CD14-positive monocyte (primary cell): ENCODE measurements at places on chromosomes 13 and 19. TPM values are rescaled to one million over a fixed set of nuclear protein-coding genes. Genes with fewer than 3 reads are reported as not detected.

DNA sequence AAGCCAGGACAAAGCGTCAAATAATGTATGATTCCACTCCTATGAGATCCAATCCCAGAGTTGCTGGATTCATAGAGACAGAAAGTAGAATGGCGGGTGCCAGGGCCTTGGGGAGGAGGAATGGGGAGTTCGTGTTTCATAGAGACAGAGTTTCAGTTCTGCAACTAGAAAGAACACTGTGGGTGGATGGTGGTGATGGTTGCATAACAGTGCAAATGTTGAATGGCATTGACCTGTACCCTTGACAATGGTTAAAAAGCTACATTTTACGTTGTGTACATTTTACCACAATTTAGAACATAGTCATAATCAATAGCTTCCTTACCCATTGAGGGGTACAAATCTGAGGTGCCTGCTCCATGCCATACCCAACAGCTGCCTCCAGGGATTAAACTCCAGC, 33.4 kb downstream of the MBD3L2B start:
- peak overlapping the region; percentile 60 for H3K27ac ChIP-seq
- peaks cover 18% of the 10 kb centered on the region for H3K4me1 ChIP-seq
- no peaks in the 10 kb centered on the region for H3K27me3 ChIP-seq
- peaks cover 9% of the 10 kb centered on the region for H3K36me3 ChIP-seq
- peak overlapping the region; percentile 23 for H3K4me3 ChIP-seq

DNA sequence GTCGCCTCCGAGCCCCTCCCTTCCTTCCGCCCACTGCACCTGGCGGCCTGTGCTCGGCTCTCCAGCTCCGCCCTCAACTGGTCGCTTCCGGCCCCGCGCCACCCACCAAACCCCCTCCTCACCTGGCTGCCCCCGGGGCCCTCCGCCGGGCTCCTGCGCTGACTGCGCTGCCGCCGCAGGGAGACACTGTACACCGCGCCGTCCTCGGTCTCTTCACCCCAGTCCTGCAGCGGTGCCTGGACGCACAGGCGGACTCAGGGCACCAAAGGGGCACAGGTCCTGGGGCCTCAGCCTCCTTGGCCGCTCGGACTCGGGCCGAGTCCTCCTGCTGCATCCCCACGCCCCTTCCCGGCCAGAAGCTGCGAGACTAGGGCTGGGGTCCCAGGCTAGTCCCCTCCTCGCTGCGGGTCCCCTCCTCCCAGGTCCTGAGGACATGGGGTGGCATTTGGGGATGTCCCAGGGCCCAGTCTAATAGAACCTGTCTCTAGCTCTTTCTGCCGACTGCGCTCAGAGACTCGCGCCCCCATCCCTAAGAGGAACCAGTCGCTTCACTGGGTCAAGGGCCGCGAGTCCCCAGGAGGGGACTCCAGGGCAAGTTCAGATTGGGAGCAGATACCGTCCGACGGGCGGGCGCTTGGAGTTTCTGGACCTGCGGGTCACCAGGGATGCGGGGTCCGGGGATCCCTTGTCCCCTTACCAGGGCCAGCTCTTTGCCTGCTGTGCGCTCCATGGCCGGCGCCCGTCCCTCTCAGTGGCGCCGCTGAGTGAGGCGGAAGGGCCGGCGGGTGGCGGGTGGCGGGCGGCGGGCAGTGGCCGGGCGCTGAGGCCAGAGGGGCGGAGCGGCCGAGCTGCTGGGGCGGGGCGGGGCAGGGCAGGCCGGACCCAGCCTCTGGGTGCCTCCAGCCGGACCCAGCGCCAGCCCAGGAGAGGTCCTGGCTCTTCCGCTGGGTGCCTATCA, at the start of gene RGL3:
TSS of gene RGL3 (minus strand) at position 766 of the 958 bp plus-strand sequence. CDS start at position 730, 36 bp downstream.
- H3K27ac ChIP-seq, result no peak within 1 kb of the TSS
- peaks cover 37% of the 10 kb centered on the region for H3K4me1 ChIP-seq
- no peak within 1 kb of the TSS for H3K4me3 ChIP-seq
- no peak for DNase-seq

- no peaks in the 10 kb centered on the region for H3K36me3 ChIP-seq
- H3K27me3 ChIP-seq, result no peaks in the 10 kb centered on the region
- no peak overlapping the region for H3K27ac ChIP-seq
- H3K4me1 ChIP-seq, result peaks cover 33% of the 10 kb centered on the region
- no peak for DNase-seq
These were observed 1.6 kb upstream of the APOC1 start for GRCh38 chr19:44912854-44913253.

- no peak for DNase-seq
- H3K4me3 ChIP-seq, result no peak overlapping the region
- no peaks in the 10 kb centered on the region for H3K4me1 ChIP-seq
- no peaks in the 10 kb centered on the region for H3K36me3 ChIP-seq
These were observed 177.2 kb downstream of the POU4F1 start for GRCh38 chr13:78426183-78426582.

GRCh38 chr19:7267792-7268704, 26.2 kb downstream of the INSR start:
- H3K27me3 ChIP-seq, result no peaks in the 10 kb centered on the region
- no peak overlapping the region for H3K4me3 ChIP-seq
- DNase-seq, result peak; percentile 71
- H3K27ac ChIP-seq, result no peak overlapping the region

DNA sequence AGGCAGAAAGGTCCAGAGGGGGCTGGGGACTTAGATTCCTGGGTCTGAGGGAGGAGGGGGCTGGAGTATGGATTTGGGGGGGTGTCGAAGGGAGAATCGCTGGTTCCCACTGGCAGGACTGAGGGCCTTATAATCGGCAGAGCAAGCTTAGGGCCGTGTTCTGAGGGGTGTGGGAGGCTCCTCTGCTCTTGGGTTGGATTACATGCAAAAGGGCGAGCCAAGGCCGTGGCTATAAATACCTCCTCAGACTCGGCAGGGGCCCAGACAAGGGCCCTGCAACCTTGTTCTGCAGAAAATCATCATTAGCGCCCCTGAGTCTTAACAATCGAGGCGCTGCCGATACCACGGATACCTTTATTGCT, 707 bp upstream of the MAMSTR start:
- no peak overlapping the region for H3K27ac ChIP-seq
- H3K36me3 ChIP-seq, result no peaks in the 10 kb centered on the region
- peaks cover 11% of the 10 kb centered on the region for H3K4me1 ChIP-seq
- no peak for DNase-seq
- H3K4me3 ChIP-seq, result no peak overlapping the region

DNA sequence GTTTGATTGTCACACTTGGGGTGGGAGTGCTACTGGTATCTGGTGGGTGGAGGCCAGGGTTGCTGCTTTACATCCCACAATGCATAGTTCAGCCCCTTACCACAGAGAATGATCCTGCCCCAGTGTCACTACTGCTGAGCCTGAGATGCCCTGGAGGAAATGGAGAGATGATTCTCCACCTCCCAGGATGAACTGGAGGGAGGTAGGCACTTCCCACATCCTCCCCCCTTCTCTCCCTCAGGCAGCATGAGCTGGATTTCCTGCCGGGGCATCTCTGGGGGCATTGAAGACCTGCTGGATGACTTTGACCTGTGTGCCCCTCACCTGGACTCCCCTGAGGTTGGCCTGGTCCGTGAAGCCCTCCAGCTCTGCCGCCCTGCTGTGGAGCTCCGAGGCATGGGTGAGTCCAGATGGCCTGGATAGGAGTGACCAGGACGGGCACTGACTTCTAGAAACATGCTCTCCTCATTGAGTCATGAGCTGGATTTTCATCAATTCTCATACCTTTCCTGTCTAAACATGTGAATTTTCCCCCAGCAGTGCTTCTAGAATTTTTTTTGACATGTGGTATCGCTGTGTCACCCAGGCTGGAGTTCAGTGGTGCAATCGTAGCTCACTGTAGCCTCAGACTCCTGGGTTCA, 45.3 kb downstream of the NWD1 start:
- DNase-seq, result no peak
- no peaks in the 10 kb centered on the region for H3K27me3 ChIP-seq
- peaks cover 8% of the 10 kb centered on the region for H3K4me1 ChIP-seq
- H3K27ac ChIP-seq, result no peak overlapping the region
- no peak overlapping the region for H3K4me3 ChIP-seq

- peak overlapping the region; percentile 87 for H3K27ac ChIP-seq
- H3K36me3 ChIP-seq, result peaks cover 11% of the 10 kb centered on the region
- H3K4me3 ChIP-seq, result no peak overlapping the region
- no peak for DNase-seq
These were observed 11.3 kb downstream of the MAST3 start for GRCh38 chr19:18108897-18109296.

- no peak for DNase-seq
- H3K27me3 ChIP-seq, result no peaks in the 10 kb centered on the region
- H3K36me3 ChIP-seq, result no peaks in the 10 kb centered on the region
- H3K4me1 ChIP-seq, result no peaks in the 10 kb centered on the region
- no peak overlapping the region for H3K27ac ChIP-seq
These were observed 469.4 kb downstream of the FOXO1 start for GRCh38 chr13:40197049-40197448.

- no peak overlapping the region for H3K27ac ChIP-seq
- peaks cover 11% of the 10 kb centered on the region for H3K36me3 ChIP-seq
- no peak for DNase-seq
- no peak overlapping the region for H3K4me3 ChIP-seq
- no peaks in the 10 kb centered on the region for H3K27me3 ChIP-seq
These were observed 1.5 kb downstream of the BCKDHA start for GRCh38 chr19:41399091-41399490.

GRCh38 chr19:46791944-46792343, 3.5 kb upstream of the SLC1A5 start:
- H3K27me3 ChIP-seq, result no peaks in the 10 kb centered on the region
- no peak overlapping the region for H3K27ac ChIP-seq
- H3K4me3 ChIP-seq, result no peak overlapping the region

- DNase-seq, result peak; percentile 21
- H3K27ac ChIP-seq, result no peak overlapping the region
- H3K4me1 ChIP-seq, result peaks cover 3% of the 10 kb centered on the region
- no peaks in the 10 kb centered on the region for H3K27me3 ChIP-seq
- H3K4me3 ChIP-seq, result no peak overlapping the region
These were observed 32.3 kb upstream of the FGF9 start for GRCh38 chr13:21638319-21639282.

GRCh38 chr13:51793570-51794271, 10.2 kb downstream of the DHRS12 start:
- H3K4me3 ChIP-seq, result no peak overlapping the region
- H3K27me3 ChIP-seq, result no peaks in the 10 kb centered on the region
- peak; percentile 64 for DNase-seq
- peaks cover 19% of the 10 kb centered on the region for H3K4me1 ChIP-seq

DNA sequence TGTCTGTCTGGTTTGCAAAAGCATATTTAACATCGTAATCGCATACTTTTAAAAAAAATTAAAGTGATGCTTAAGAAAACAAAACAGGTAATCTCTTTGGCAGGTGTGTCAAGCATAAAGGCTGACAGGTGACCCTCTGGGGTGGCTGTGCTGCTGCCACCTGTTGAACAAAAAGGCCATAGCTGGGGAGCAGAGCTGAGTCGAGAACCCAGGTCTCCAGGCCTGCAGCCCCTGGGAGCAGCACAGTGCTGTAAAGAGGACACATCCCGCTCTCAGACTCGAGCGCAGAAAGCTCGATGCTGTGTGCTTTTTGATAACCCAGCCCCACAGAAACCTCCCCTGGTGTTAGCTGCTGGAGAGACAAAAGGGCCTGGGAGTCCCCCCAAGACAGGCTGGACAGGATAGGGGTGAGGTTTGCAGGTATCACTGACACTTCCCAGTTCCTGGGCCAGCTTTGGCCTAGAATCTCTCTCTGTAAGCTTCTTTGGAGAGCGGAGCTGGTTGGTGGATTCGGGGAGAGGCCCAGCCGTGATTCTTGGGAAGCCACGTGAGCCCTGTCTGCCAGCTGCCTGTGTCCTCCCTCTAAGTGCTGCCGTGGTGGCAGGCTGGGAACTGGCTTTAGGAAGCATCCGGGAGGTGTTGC, 66.9 kb downstream of the C13orf42 start:
- no peak overlapping the region for H3K4me3 ChIP-seq
- peaks cover 5% of the 10 kb centered on the region for H3K4me1 ChIP-seq
- H3K27me3 ChIP-seq, result no peaks in the 10 kb centered on the region
- no peak for DNase-seq

GRCh38 chr19:8607386-8607785, 3.1 kb downstream of the ADAMTS10 start:
- peaks cover 6% of the 10 kb centered on the region for H3K27me3 ChIP-seq
- H3K27ac ChIP-seq, result no peak overlapping the region
- H3K36me3 ChIP-seq, result no peaks in the 10 kb centered on the region
- no peak overlapping the region for H3K4me3 ChIP-seq
- DNase-seq, result no peak
- peaks cover 22% of the 10 kb centered on the region for H3K4me1 ChIP-seq

- peaks cover 39% of the 10 kb centered on the region for H3K36me3 ChIP-seq
- no peak overlapping the region for H3K4me3 ChIP-seq
- no peak overlapping the region for H3K27ac ChIP-seq
- H3K4me1 ChIP-seq, result no peaks in the 10 kb centered on the region
These were observed 16.2 kb downstream of the NUMBL start for GRCh38 chr19:40674291-40674690.

GRCh38 chr19:23075031-23075733, 41.6 kb upstream of the ZNF730 start:
- H3K27me3 ChIP-seq, result peaks cover 19% of the 10 kb centered on the region
- H3K4me3 ChIP-seq, result peak overlapping the region; percentile 82
- peaks cover 6% of the 10 kb centered on the region for H3K4me1 ChIP-seq

DNA sequence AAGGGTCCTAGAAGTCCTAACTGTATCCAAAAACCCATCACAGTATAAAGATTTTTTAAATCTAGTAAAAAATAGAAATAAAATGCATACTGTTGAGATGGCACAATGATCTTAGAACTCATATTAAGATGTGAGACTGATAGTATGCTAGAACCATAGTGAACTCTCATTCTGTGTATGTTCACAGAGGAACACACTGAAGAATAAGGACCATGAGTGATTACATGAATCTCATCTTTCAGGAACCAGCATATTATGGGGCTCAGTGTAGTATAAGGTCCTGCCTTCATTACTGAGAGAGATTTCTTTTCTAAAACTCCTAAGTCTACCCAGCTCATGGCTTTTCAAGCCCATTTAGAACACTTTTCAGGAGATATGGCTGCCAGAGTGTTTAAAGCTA, 59.8 kb upstream of the RFC3 start:
- H3K36me3 ChIP-seq, result no peaks in the 10 kb centered on the region
- H3K4me3 ChIP-seq, result no peak overlapping the region
- H3K4me1 ChIP-seq, result peaks cover 22% of the 10 kb centered on the region
- H3K27me3 ChIP-seq, result no peaks in the 10 kb centered on the region

GRCh38 chr19:5132206-5132560, 163.3 kb downstream of the KDM4B start:
- H3K27ac ChIP-seq, result no peak overlapping the region
- H3K27me3 ChIP-seq, result no peaks in the 10 kb centered on the region
- no peak for DNase-seq
- no peaks in the 10 kb centered on the region for H3K4me1 ChIP-seq
- no peak overlapping the region for H3K4me3 ChIP-seq
- H3K36me3 ChIP-seq, result peaks cover 56% of the 10 kb centered on the region

- H3K4me1 ChIP-seq, result no peaks in the 10 kb centered on the region
- H3K27ac ChIP-seq, result no peak overlapping the region
- no peak overlapping the region for H3K4me3 ChIP-seq
- no peak for DNase-seq
- no peaks in the 10 kb centered on the region for H3K36me3 ChIP-seq
These were observed 53.0 kb upstream of the XPO4 start for GRCh38 chr13:20955496-20955895.

The IZUMO2 gene
- not detected for polyA plus RNA-seq

The FGF14 gene
- not detected for polyA plus RNA-seq

The ZIK1 gene
- polyA plus RNA-seq, result 0.51 and 0.67 TPM in 2 replicates

The ZNF541 gene
- not detected for polyA plus RNA-seq

The RNF17 gene
- not detected for polyA plus RNA-seq

The PTGIR gene
- 12.8 TPM for polyA plus RNA-seq

The PCDH20 gene
- not detected for polyA plus RNA-seq

The ZNF729 gene
- polyA plus RNA-seq, result not detected
